Stimulated activated naive CD8-positive, alpha-beta T cell treated with anti-CD3 and anti-CD28 coated beads, Interleukin-15, amount 100 ng/mL, for 72 hours (primary cell): ENCODE measurements at places on chromosomes 4 and X.

- no peak for DNase-seq
These were observed 59.9 kb downstream of the HHIP start for GRCh38 chr4:144705601-144706590.

- DNase-seq, result no peak
These were observed 154.1 kb upstream of the PJA1 start for GRCh38 chrX:69319376-69319775.

DNA sequence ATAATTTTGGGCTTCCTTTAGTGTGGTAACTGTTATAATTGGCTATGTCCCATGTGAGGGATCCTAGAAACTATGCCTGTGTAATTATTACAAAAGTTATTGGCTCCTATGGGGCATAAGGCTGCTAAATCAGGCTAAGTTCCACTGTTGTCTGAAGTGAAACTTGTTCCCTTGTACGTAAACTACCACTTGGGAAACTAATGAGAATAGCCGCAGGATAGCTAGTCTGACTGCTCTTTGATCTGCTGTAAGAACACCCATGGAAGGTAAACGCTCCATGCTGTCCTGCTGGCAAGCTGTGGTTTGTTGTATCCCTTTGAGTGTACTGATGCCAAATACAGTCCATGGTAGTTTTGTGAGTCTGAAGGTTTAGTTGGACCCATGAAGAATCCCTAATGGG is 9.3 kb upstream of the MAOA start:
- DNase-seq, result no peak

DNA sequence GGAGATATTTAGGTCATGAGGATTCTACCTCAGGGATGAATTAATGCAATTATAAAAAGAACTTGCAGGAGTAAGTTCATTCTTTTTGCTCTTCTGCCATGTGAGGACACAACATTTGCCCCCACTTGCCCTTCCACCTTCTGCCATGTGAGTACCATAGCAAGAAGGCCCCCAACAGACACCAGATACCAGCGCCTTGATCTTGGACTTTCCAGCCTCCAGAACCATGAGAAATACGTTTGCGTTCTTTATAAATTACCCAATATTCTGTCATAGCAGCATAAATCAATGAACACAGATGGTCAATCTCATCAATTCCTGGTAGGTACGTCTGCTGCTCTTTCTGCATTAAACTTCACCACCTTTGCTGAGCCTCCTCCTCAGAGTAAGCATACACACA is 5.7 kb upstream of the SEPSECS start:
- no peak for DNase-seq

DNA sequence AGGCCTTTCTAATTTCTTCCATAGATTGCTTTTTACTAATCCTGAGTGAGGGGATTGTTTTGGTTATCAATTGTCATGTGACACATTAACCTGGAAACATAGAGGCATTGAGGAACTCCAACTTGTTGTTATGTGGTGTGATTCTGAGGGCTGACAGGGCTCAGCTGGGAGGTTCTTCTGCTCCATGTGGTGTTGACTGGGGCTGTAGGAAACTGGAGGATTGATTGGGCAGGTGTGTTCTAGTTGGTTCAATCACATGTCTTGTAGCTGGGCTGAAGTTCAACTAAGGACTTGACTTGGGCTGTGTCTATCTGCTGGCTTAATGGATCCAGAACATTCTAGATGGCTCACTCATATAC is 10.8 kb upstream of the CRLF2 start:
- DNase-seq, result no peak

DNA sequence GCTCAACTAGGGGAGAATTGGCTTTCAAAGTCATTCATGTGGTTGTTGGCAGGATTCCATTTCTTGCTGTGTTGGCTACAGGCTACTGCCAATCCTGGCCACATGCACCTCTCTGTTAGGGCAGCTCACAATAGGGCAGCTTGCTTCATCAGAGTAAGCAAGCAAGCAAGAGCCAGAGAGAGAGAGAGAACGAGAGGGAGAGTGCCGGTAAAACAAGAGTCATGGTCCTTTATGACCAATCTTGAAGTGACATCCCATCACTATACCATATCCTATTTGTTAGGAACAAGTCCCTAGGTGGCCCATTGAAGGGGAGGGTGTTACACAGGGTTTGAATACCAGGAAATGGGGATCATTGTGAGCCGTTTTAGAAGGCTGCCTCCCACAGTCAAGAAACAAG is 33.0 kb upstream of the TLR2 start:
- DNase-seq, result no peak

GRCh38 chrX:54358424-54359211 is 772 bp upstream of the WNK3 start:
- peak; percentile 56 for DNase-seq

DNA sequence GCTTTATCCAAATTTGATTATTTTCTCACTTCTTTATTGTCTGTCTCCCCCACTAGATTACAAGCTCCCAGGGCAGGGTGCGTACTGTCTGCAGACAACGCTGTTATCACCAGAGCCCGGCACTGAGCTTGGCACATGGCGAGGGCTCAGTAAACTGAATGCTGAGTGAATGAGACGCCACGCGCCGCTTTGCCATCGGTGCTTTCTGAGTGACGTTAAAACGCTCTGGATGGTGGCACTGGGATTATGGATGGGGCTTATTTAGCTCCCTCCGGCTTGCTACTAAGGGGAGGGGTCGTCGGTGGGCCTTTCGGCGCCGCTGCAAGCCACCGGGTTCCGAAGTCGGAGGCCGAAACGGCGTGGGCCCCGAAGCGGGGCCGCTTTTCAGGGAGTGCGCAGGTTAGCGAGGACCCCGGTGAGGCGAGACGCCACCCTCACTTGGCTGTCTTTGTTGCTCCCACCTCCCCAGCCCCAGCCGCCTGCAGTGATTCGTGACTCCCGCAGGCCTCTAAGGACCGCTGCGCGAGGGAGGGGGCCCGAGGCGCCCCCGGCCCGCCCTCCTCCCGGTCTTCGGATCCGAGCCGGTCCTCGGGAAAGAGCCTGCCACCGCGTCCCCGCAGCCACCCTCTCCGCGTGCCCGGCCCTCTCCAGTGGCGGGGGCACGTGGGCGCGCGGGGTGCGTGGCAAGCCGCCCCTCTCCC is 569 bp upstream of the FHL1 start:
- no peak for DNase-seq

DNA sequence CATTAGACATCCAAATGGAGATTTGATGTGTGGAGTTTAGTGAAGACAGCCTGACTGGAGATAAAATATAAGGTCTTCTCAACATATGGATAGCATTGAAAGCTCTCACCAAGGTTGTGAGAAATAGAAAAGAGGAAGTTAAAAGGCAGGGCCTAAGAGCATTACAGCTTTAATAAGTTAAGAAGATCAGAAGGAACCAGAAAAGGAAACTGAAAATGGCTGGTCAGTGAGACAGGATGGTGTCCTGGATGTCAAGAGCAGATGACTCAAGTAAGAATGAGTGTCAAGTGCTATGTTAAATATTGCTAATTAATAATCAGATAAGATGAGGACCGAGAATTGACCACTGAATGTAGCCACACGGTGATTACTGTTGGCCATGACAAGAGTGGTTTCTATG is 642.9 kb downstream of the STPG2 start:
- no peak for DNase-seq

DNA sequence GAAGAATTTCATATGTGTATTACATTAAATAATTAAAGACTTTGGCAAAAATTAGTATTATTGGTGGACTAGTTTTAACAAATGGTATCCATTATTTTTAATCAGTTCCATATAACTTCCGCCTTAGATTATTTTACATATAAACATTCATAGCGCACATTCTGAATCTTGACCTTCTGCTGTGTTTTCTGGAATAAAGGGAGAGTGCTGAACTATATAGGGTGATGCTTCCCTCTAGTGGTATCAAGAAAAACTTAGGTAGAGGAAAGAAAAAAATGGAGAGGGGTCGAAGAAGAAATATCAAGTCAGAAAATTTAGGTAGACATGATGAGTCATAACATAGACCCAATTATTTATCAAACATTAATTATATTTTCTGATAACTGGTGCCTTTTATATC is 155.6 kb upstream of the PACRGL start:
- no peak for DNase-seq

- no peak for DNase-seq
These were observed 23.4 kb downstream of the DHX15 start for GRCh38 chr4:24560868-24561368.

- no peak for DNase-seq
These were observed 57.4 kb downstream of the PSAPL1 start for GRCh38 chr4:7377223-7377865.

DNA sequence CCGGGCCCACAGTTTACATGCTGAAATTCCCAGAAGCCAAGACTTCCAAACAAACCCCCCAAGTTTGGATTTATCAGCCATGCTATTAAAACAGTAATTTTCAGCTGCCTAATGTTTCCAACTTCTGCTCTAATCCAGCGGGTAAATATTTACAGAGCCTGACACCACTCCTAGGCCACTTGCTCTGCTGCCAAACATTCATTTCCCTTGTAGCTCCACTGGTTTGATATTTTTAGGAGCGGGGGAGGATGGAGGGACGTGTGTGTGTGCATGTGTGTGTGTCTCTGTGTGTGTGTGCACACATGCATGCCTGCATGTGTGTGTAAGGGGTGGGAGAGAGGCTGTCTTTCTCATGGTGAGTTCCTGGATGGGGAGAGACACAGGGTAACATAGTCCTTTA is 115.7 kb upstream of the PJA1 start:
- DNase-seq, result no peak
